HS-5 (cell line): ENCODE measurements at places on chromosomes 3 and 15.

DNA sequence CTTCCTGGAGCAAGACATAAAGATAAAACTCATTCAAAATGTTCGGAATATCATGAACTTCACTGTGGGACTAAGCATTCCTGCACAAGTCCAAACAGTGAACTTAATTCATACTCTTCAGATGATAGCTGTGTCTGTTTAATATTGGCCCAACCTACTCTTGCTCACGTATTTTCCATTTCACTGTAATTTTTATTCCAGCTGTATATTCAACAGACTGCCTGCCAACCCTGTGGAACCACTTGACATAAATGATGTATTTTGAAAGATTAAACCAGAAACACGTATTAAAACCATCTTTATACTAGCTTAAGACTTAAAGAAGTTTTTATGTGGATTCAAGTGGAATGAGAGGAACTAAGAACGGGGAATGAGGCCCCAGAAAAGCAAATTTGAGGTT lies 172.5 kb downstream of the TMEM108 start:
- DNase-seq, result no peak

GRCh38 chr3:126616931-126617330 lies 38.0 kb downstream of the TXNRD3 start:
- DNase-seq, result no peak

GRCh38 chr3:50591196-50591741 lies 20.3 kb downstream of the CISH start:
- no peak for DNase-seq

GRCh38 chr3:142647856-142648255 lies 51.7 kb downstream of the PLS1 start:
- peak; percentile 5 for DNase-seq

DNA sequence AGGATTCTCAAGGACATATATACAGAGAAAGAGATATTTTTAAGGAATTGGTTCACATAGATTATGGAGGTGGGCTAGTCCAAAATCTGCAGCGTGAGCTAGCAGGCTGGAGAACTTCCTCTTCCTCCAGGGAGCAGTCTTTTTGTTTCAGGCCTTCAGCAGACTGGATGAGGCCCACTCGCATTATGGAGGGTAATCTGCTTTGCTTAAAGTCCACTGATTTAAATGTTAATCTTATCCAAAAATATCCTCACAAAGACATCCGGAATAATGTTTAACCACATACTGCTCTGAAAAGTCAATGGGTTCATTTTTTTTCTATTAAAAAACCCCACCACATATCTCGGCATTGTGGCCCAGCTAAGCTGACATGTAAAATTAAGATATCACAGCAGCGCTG lies 22.2 kb upstream of the NRROS start:
- no peak for DNase-seq

GRCh38 chr3:81965696-81966095 lies 204.3 kb upstream of the GBE1 start:
- DNase-seq, result no peak
